Camera-type eye (tissue), 1 donor: ENCODE measurements at places on chromosomes 11 and 22. TPM values are rescaled to one million over a fixed set of nuclear protein-coding genes. Genes with fewer than 3 reads are reported as not detected.

The CDCA5 gene
- 3.7 TPM for total RNA-seq

The CDC42EP1 gene
- total RNA-seq, result 19.0 TPM

The TENM4 gene
- 73.8 TPM for total RNA-seq

The SESN3 gene
- 204 TPM for total RNA-seq

The DCDC1 gene
- total RNA-seq, result 34.7 TPM

The SCO2 gene
- not detected for total RNA-seq
